ENCODE measurements at places on chromosomes 2 and 18.

GRCh38 chr2:189836644-189837043 lies 52.4 kb downstream of the PMS1 start:
- DNase-seq, result peak; percentile 88

- DNase-seq, result peak; percentile 71
These were observed 10.9 kb downstream of the MAT2A start for GRCh38 chr2:85549826-85550225.

GRCh38 chr2:48566592-48567310 lies 36.8 kb downstream of the STON1 start:
- DNase-seq, result no peak

GRCh38 chr2:34723683-34724082 lies 1124.6 kb upstream of the FAM98A start:
- no peak for DNase-seq

GRCh38 chr2:50661682-50662081 lies 370.2 kb downstream of the NRXN1 start:
- no peak for DNase-seq

- no peak for DNase-seq
These were observed 120.8 kb upstream of the RBMS1 start for GRCh38 chr2:160614391-160614790.

GRCh38 chr18:2468051-2468450 lies 103.3 kb downstream of the METTL4 start:
- no peak for DNase-seq

- no peak for DNase-seq
These were observed 1.1 kb downstream of the PREB start for GRCh38 chr2:27133195-27133875.

DNA sequence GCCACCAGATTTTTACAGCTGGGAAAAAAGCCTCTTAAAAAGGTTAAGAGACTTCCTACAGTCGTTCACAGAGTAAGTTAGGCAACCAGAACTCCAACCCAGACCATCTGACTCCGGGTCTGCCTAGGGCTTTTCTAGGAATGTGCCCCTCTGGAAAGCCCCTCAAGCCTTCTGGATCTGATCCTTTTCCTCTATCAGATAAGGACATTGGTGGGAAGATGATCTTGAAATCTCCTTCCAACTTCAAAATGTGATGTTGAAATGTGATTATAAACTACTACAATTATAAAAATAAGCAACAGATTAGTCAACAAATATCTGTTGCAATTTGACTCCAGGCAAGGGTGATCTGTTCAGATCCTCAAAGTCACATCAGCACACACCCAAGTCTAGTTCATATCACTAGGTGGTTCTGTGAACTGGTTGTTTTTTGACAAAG lies 270.4 kb downstream of the ARHGAP15 start:
- no peak for DNase-seq

DNA sequence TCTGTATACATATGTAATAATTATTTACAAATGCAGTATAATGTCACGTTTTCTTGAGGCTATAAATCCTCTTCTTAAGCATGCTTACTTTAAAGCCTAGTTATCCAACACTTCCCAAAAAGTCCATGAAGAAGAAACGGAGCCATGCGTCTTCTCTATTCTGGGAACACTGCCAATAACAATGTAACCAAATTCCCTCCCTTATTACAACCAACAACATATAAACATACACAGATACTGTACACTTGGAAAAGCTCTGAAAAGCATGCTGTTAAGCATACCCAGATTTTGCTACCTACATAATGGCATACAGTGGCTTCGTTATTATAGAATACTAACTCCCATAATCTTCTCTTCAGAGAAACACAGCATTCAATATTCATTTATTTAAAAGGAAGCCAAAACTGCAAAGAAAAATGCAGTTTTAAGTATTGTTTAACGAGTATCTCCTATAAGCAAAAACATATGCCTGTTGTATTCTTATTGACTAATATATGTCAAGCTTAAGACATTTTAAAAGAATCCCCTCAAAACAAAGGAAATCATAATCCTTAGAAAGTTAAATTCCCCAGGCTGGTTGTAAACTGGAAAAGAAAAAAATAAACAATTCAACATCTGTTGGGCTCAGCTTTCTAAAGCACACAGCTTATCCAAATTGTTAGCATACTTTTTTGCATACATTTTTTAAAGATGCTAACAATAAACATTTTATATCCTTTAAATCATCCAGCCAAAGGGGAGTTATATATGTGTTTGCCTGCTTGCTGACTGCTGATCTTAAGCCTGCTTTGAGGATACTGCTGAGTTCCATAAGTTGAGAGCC lies 83.4 kb downstream of the SLC25A12 start:
- no peak for DNase-seq

GRCh38 chr18:78903436-78904178 lies 76.0 kb upstream of the SALL3 start:
- DNase-seq, result no peak

DNA sequence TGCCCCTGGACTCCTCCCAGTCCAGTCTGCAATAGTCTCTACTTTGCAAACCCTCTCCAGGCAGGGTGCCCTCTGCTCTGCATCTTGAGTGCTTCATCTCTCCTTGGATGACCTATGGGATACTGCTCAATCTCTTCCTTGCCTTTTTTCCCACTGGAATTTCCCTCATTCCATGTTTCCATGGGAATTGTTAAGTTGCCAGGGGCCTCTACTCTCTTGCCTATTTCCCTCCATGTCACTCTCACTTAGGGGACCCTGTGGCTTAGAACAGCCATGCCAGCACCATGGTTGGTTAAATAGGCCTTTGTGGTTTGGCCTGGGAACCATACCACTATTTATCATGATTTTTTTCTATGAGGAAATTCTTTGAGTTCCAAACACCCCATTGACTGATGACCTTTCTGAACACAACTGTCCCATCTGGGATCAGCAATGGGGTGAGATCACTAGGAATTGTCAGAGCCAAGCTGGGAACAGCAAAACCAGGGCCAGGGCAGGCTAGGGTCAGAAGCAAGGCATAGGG lies 91.4 kb upstream of the RBMS1 start:
- DNase-seq, result peak; percentile 96

DNA sequence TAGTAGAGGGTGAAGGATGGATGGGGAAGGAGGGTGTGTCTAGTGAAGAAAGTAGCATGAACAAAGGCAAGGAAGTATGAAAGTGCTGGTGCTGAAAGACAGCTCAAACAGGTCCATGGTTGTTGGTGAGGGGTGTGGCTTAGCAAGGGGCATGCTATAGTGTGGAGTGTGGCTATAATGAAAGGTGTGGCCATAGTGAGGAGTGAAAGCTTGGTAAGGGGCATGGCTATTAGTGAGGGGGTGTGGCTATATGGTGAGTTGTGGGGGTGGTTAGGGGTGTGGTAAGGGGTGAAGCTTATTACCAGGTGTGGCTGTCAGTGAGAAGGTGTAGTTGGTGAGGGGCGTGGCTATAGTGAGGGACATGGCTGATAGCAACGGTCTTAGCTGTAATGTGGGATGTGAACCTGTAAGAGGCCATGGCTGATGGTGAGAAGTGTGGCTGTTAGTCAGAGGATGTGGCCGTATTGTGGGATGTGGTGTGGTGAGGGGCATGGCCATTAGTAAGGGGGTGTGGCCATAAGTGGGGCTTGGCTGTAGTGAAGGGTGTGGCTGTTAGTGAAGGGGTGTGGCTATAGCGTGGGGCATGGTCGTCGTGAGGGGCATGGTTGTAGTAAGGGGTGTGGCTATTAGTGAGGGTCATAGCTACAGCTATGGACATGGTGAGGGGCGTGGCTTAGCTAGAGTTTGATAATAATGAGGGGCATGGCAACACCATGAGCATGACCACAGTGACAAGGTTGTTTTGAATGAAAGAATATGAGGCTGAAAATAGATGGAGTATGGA lies 549.6 kb downstream of the FBXO15 start:
- no peak for DNase-seq

GRCh38 chr2:153394247-153394646 lies 84.3 kb downstream of the RPRM start:
- DNase-seq, result no peak

DNA sequence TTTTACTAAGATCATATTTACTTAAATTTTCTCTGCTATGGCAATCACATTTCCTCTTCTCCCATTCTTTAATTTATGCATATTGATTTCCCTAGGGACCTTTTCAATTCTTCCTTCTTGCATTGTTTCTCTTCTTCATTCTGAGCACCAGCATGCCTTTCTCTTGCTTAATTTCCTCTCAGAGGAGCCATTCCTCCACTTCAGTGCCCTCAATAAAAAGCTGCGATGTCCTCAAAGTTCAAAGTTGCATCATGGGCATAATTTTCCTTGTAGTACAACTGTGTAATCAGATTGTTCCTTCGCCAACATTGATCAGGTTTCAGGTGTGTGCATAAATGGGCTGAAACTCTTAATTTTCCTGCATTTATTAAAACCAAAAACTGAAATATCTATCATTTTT lies 21.8 kb upstream of the CD226 start:
- no peak for DNase-seq

- DNase-seq, result no peak
These were observed at the start of gene TUBB6 for GRCh38 chr18:12307701-12308385. Gene TUBB6, plus strand, starts transcription at chr18:12308241. Its CDS starts 52 bp downstream, at chr18:12308293.

DNA sequence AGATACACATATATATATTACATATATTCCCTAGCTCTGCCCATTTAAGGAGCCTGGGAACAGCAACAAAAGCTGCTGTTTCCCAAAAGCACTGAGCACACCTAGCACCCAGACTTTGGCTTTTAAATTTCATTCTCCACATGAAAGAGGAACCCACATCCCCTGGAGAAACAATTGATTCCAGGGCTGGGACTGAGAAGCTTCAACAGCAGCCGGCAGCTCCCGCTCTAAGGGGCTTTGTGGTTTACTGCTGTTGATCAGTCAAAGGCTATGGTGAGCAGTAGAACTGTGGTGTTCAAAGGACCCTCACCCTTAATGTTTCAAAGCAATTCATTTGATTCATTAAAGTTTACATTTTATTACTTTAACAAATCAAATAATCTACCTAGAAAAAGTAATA lies 83.3 kb upstream of the SLC66A3 start:
- DNase-seq, result no peak

DNA sequence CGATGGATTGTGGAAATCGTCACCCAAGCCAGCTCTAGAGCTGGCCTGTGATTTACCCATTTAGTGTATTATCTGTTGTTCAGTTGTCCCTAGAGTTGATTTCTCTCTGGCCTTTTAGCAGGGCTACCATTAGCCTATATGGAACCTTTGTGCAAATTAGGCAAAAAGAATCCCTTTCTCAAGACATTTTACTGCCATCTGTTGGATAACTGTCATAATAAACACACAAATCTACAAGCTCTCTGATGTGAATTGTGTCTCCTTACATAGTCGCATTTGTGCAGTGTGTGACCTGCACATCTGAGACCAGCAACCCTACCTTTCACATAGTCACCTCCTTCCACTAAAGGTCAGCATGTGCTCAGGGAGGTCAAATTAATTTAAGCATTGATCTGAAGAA lies 34.0 kb downstream of the LOXHD1 start:
- DNase-seq, result no peak

DNA sequence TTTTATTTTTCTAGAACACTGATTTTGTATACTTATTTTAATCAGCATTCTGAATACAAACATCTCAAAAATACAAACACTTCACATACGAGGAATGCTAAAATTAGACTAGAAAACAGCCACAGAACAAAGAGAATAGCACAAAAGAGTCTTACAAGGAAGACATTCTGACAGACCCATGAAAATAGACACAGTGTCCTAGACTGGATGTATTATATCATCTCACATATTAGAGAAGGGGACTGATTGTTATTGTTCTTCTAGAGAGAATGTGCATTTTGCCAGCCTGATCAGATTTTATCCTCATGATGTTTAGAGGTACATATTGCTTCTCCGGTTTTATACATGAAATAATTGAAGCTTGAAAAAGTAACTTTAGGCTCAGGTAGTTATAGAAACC lies 357.9 kb downstream of the DPP10 start:
- no peak for DNase-seq

DNA sequence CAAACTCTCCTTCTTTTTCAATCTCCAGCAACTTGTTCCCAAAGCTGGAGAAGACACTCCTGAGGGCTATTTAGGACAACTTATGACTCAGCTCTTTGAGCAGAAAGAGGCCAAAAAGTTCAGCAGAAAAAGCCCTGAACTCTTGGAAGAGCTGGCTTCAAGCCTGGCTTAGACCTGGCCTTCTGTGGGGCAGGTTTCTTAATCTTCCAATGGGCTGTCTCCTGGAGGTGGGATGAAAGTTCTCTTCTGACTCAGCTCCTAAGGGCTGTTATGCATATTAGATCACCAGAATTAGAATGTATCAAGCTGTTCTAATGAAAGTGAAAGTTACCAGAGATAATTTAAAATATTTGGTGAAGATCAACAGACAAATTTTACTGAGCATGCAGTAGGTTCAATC lies 129.4 kb downstream of the RAD51AP2 start:
- no peak for DNase-seq

DNA sequence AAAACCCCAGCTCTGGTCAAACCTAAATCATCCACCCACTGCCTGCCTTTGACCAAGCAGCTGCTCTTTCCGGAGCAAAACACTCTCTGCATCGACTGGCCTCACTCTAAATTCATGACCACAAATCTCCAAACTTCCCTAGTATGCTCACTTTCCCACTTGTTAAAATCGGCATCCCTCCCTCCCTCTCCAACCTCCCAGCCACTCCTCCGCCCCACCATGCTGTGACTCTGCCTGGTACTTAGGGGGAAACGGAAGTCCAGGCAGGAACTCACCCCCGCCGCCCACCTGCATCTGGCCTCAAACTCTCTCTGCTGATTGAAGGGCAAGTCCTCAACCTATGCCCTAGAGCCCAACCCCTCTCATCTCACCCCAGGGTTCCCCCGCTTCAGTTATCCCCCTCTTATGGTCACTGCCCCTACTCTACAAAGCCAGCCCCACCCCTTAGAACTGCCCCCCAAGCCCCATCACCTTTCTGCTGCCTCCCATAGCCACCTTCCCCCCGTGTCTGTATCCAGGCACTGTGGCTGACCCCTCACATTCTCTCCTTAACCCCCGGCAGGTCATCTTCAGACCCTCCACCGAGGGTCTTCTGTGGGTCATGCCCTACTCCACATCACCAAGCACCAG lies 3.8 kb upstream of the ADRA2B start:
- no peak for DNase-seq

- DNase-seq, result no peak
These were observed 21.6 kb downstream of the COL5A2 start for GRCh38 chr2:189157939-189158338.

DNA sequence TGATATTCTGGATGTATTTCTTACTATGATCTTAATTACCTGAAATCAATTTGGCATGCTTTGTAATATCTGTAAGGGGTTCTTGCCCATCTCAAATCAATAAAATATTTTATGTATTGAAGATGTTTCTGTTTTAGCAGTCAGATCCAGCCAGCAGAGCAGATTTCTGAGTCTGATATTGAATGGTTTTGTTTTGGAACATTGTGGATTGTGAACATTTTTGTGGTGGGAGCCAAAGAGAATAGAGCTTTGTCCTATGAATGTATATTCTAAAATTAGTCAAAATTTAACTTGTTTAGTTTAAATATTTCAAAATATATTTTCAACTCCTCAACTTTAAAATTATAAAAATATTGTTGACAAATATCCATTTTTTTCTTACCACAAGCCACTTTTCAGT lies 197.0 kb downstream of the UBE2E3 start:
- DNase-seq, result no peak

- DNase-seq, result no peak
These were observed 1.4 kb upstream of the SP140L start for GRCh38 chr2:230325316-230326243.

Measured in GM04503 (cell line).